ENCODE measurements at places on chromosomes 4 and X.

GRCh38 chrX:77917294-77917933 is 6.9 kb downstream of the ATP7A start:
- DNase-seq = no peak

GRCh38 chr4:16875487-16875886 is 23.0 kb downstream of the LDB2 start:
- peak; percentile 38 for DNase-seq

DNA sequence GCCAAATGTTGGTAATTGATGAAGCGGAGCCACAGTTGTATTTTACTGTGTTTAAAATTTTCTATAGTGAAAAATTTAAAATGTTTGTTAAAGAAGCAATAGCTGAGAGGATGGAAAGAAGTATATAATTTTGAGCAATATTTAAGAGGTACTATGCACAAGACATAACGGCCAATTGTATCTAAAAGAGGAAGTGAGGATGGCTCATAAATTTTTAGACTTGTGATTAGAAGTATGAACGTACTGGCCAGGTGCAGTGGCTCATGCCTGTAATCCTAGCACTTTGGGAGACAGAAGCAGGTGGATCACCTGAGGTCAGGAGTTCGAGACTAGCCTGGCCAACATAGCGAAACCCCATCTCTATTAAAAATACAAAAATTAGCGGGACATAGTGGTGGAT is 12.7 kb upstream of the HHIP start:
- no peak for DNase-seq

GRCh38 chr4:177718514-177718913 is 276.3 kb upstream of the AGA start:
- no peak for DNase-seq

DNA sequence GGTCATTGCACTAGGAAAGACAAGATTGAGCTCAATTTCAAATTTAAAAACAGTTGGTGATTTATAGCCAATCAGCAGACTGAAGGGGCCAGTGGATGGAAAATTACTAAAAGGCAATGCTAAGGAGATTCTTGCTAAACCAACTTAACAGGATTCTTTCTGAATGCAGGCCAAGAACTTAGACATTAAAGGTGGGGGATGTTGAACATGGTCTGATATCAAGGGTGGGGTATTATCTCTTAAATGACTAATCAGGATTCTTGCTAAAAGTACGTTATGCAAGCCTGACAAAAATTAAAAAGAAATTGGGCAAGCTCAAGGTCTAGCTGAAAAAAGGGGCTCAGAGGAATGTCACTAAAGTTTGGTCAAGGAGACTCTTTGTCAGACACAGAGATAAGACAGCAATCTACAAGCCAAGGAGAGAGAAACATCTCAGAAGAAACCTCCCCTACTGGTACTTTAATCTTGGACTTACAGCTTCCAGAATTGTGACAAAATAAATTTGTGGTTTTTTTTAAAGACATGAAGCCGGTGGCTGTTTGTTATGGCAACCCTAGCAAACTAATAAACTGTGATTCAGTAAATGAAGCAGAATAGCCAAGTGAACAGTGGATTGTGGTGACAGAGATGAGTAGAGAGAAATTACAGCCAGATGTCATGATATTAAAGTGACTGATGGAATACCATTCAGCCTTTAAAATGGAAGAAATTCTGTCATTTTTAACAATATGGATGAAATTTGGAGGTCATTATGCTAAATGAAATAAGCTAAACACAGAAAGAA is 120.3 kb upstream of the KLHL4 start:
- DNase-seq = no peak

- DNase-seq = no peak
Measured at GRCh38 chr4:58935332-58935731, 1825.1 kb upstream of the IGFBP7 start.

GRCh38 chr4:86272669-86273068 is 87.2 kb downstream of the MAPK10 start:
- no peak for DNase-seq

GRCh38 chrX:107753187-107753586 is 22.4 kb downstream of the TSC22D3 start:
- no peak for DNase-seq

GRCh38 chr4:141309874-141310273 is 89.2 kb downstream of the ZNF330 start:
- no peak for DNase-seq

DNA sequence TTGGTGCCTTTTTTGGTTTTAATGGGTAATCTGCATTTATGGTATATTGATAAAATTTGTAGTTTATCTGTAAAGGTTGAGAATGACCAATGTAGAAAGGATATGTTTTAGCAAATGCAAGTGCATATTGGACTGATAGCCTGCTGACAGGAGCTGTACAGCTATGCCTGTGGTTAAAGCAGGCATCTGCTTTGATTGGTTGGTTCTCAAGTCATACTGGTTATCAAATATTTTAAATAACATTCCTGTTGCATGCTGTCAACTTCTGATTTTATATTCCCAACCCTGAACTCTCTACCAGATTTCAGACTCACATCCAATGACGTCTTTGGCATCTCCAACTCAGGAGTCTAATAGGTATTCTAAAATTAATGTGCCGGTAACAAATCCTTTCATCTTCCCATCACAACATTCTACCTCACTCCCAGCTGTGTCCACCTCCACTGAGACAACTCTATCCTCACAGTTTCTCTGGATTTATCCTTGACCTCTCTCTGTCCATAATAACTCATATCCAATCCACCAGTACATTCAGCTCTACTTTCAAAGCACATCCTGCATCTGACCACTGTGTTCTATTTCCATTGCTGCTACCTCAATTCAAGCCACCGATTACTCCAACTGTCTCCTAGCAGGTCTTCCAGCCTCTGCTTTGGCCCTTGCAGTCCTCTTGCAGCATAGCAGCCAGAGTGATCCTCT is 125.7 kb downstream of the CAMK2D start:
- no peak for DNase-seq

GRCh38 chr4:10030972-10031667 is 9.8 kb upstream of the SLC2A9 start:
- DNase-seq = no peak

All from nucleus accumbens (tissue), 56 donors.